ENCODE measurements at places on chromosomes 6 and 20.

DNA sequence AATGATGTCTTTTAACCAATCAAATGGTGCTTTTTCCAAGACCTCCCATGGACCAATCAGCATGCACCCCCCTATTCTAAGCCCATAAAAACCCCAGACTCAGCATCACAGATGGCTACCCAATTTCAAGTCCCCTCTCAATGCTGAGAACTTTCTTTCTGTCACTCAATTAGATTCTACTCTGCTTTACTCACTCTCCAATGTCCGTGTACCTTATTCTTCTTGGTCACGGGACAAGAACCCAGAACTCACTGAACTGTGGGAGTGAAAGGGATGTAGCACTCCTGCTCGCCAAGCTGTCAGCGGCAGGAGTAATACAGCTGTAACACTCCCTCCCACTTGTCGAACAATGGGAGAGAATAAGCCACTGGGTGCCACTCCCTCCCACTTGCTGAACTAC lies 20.8 kb upstream of the MAP7 start:
- DNase-seq, result no peak

- no peak for DNase-seq
Observed at GRCh38 chr6:2695454-2696095, 55.1 kb downstream of the MYLK4 start.

DNA sequence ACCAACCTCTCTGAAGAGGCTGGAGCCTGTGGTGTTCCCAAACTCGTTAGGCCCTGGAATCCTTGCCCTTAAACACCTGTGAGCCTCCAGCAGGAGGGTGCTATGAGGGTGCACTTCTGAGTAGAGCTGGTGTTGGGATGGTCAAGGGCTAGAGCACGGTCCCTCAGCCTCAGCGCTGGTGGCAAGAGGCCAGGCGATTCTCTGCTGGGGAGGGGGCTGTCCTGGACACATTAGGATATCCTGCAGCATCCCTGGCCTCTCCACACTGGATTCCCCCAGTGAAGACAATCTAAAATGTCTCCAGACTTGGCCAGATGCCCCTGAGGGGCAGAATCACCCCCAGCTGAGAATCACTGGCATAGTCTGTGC lies 157.8 kb downstream of the SYCP2 start:
- DNase-seq, result no peak

GRCh38 chr6:28907394-28907793 lies 16.4 kb downstream of the TRIM27 start:
- no peak for DNase-seq

DNA sequence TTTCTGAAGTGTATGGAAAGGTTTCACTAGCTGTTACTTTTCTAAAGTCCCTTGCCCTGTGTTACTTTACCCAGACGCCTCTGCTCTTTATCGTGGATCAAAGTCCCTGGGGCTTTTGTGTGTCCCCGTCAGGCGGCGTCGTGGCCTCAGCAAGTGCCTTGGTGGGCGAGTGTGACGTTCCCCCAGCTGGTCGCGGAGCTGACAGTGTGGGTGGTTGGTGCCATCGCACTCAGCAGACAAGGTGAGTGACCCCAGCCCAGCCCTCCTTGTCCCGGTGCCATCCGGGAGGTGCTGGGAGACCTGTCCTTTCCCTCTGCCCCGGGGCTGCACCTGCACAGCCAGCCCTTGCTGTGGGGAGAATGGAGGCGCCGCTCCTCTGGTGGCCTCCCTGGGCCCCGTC lies 27.3 kb upstream of the TCFL5 start:
- no peak for DNase-seq

- DNase-seq, result no peak
Observed at GRCh38 chr6:13355043-13355945, 27.0 kb upstream of the TBC1D7 start.

GRCh38 chr6:147782302-147782701 lies 273.8 kb downstream of the SAMD5 start:
- DNase-seq, result no peak

DNA sequence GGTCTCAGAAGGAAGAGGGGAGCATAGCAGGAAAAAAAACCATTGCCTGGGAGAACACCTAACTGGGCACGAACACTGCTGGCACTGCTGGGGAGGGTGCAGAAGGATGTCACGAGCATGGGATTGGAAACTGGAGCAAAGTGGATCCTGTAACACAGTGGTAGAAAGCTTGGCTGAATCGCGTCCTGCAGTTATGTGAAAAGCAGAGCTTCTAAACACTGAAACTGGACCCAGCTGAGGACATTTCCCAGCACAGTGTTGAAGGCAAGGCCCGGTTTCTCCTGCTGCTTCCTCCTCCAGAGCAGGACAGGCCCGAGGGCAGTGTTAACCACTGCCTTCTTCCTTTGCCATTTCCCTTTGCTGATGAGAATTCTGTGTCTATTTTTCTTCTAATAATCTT lies 6.7 kb downstream of the APMAP start:
- DNase-seq, result no peak

DNA sequence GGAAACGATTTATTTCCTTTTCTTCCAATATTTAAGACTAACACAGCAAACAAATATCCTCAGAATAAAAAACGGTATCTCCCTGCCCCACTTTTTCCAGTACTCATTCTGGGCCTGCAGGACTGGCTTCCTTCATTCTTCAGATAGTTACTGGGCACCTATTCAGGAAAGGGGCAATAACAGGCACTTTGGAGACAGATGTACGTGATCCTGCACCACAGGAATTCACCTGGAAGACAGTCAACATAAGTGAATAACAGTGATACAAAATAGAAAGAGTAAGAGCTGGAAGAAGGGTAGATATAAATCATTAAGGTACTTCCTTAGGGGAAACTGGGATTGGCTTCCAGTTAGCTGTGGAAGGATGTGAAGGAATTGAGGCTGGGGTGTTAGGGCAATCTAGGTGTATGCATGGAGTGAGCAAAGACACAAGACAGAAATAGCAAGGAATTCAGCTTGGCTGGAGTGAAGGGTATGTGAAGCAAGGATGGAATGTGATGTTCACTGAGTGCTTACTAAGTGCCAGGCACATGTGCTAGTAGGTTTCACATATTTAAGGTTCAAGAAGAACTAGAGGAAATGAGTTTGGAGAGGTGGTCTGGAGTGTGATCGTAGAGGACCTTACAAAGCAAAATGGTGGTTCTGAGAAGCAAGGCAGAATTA lies 49.3 kb upstream of the FAM83C start:
- no peak for DNase-seq

DNA sequence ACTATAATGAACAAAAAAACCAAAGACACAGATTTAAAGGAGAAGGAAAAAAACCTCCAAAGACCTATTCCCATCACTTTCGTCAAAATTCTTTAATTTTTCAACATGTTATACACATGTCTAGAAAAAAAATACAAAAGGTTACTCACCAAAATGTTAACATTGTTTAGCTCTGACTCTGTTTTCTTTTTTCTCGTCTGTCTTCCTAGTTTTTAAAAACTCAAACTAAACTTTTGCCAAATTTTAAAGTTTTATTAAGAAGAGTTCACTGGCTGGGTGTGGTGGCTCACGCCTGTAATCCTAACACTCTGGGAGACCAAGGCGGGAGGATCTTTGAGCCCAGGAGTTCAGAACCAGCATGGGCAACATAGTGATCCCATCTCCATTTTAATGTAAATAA lies 10.8 kb downstream of the MCUR1 start:
- no peak for DNase-seq

- no peak for DNase-seq
Observed at GRCh38 chr20:13563854-13564253, 74.9 kb downstream of the TASP1 start.

DNA sequence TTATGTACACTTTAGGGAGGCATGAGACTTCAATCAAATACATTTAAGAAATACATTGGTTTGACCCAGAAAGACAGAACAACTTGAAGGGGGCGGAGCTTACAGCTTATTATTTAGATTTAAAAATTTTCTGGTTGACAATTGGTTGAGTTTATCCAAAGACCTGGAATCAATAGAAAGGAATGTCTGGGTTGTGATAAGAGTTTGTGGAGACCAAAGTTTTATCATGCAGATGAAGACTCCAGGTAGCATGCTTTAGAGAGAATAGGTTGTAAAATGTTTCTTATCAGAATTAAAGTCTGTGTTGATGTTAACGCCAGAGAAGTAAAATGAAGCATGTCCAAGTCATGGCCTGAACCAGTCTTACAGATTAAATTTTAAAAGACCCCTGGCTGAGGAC lies 757.8 kb upstream of the ADGRB3 start:
- DNase-seq, result no peak

DNA sequence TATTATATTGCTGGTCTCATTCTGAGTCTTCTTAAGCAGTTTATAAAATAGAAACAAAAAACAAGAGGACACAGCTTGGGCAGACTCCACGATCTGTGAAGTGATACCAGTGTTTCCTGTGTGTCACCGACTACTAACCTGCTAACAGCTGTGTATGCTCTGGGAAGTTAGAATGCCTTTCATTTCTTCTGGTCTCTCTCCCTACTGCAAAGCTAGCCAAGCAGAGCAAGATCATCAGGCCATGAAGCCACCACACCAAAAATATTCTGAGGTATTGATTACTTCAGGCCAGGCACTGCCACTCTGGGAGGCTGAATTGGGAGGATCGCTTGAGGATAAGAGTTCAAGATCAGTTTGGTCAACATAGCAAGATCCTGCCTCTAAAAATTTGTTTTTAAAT lies 46.9 kb upstream of the SMIM29 start:
- no peak for DNase-seq

- DNase-seq, result no peak
Observed at GRCh38 chr6:165060720-165061119, 248.7 kb downstream of the C6orf118 start.

GRCh38 chr6:142705054-142705453 lies 239.9 kb downstream of the HIVEP2 start:
- DNase-seq, result no peak

DNA sequence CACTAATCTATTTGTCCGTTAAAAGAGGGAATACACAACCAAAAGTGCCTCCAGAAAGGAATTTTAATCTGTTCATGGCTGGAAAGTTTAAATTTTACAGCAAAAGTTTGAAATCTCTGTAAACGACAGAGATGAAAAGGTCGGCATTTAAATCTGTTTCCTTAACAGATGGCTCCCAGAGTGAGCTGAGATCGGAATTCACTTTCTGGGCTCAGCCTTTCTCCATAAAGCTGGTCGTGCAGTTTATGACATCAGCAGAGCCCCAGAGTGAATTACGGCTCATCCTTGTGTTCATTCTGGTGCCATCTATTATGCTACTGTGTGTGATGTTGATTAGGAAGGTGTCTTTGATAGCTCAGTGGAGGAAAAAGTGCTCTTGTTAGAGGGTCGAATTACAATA lies 117.6 kb upstream of the ZFP64 start:
- no peak for DNase-seq

DNA sequence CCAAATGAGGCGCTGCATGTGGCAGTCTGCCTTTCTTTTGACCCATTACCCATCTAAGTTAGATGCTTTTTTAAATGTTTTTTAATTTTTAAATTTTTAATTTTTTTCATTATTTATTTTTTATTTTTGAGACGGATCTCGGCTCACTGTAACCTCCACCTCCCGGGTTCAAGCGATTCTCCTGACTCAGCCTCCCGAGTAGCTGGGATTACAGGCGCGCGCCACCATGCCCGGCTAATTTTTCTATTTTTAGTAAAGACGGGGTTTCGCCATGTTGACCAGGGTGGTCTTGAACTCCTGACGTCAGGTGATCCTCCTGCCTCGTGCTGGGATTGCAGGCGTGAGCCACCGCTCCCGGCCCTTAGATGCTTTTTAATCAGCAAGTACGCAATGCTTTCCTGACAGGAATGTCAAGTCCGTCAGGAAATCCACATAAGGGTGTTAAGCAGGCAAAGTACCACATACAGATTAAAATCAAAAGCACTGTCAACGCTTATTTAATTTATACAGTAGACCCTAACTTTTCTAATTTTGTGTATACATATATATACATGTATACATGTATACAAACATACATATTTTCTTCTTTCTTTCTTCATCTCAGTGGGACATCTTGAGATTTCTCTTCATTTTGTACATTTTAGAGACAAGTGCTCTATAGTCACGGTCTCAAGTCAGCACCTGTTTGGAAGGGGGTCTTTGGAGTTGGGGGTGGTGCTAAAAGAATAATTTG lies 995 bp upstream of the GSTA4 start:
- DNase-seq, result no peak

GRCh38 chr6:42726485-42727086 lies 4.2 kb upstream of the PRPH2 start:
- DNase-seq, result no peak

- no peak for DNase-seq
Observed at GRCh38 chr6:149293244-149293643, 24.3 kb upstream of the TAB2 start.

GRCh38 chr6:69343851-69344250 lies 453.0 kb downstream of the LMBRD1 start:
- DNase-seq, result no peak

DNA sequence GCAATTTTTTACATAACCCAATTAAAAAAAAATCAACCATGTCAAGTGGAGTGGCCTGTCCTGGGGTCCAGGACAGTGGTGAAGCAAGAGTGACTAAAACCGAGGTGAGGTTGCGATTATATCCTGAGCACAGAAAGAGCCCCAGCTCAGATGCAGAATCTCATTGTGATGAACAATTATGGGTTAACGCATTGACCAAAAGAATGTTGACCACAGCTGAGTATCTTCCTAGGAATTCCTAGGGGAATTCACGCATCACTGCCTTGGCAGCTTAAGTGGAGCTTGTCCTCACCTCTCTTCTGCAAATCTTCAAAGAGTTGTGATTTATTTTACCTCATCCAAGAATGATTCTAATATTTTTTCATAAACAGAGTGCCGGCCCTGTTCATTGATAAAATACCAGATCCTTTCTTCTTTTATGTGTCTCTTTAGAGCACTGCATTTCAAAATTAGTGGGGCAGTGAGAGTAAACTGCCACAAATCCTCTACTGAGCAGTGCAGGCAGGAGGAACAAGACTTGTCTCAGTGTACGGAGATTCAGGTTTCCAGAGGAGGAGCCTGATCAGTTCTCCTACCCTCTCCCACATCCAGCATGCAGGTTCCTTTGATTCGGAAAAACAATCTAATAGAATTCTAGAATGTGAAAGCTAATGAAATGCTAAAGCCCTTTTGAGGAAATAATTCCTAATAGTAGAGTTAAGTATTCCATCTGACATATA lies 60.1 kb upstream of the ZNF184 start:
- DNase-seq, result no peak

DNA sequence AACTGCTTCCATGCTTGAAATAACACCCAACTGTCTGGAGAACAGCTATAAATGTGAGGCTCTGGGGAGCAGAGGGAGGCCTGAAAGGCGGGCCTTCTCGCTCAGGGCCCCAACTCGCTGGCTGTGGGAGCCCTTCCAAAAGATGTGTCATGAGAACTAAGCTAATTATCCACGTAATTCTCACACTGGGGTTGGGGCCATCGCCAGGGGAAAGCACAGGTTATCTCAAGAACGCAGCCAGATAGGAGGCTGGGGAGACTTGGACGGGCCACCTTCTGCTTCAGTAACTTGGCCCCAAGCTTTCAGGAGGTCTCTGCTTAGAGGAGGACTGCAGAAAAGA lies 1.6 kb downstream of the PXDC1 start:
- DNase-seq, result peak; percentile 19

GRCh38 chr20:8389381-8390036 lies 257.4 kb downstream of the PLCB1 start:
- DNase-seq, result no peak

- no peak for DNase-seq
Observed at GRCh38 chr20:37162646-37163045, 16.5 kb upstream of the RPN2 start.

- no peak for DNase-seq
Observed at GRCh38 chr20:50252701-50253100, 62.1 kb downstream of the CEBPB start.

- no peak for DNase-seq
Observed at GRCh38 chr6:6412700-6413099, 92.2 kb upstream of the F13A1 start.

All from GOT3 (cell line).